Activated CD8-positive, alpha-beta memory T cell treated with anti-CD3 and anti-CD28 coated beads for 1 hour (primary cell): ENCODE measurements at places on chromosomes 6 and 20.

GRCh38 chr6:112031960-112032359, 21.9 kb upstream of the CCN6 start:
- DNase-seq: no peak

GRCh38 chr6:94468830-94469229, 1049.5 kb upstream of the EPHA7 start:
- no peak for DNase-seq

DNA sequence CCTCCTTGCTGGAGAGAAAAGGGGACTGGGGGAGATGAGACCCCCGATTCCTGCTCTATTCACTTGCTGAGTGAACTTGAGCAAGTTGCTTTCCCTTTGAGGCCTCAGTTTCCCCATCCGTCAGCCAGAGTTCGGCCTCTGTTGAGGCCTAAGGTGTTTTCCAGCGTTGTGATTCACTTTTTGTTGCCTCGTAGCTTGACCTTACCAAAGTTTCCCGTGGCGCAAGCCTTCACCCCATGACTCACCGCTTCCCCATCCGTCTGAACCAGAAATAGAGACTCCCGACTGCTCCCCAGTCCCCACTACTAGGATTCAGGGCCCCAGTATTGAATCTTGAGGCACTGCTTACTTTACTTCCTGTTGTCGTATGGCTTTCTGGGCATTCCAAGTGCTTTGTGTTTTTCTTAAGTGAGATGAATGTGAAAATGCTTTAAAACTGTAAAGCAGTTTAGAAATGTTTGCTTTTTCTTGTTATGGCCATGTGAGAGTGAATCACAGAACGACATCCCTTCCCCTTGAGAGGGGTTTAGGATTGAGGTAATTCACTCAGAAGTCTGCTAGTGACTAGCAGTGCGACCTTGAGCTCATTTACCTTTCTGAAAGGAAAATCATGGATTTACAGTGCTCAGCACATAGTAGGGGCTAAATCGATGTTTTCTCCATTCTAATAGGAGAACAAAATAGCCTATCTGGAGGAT, 1.2 kb downstream of the CHMP4B start:
- DNase-seq: no peak

DNA sequence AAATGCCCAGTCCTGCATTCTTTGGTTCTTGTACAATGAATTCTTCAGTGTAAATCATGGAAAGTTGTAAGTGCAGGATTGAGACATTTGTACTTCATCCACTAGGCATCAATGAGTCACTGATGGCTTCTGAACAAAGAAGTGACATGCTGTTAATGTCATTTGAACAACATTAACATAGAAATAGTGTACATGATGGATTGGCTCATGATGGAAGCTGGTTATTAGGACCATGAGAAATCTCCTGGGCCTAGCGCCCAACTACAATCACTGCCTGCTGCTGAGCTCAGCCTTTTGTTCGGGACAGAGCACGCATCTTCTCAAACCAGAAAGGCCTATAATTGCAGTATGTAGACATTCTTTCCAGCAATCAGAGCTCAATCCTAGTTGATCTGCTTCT, 316.8 kb upstream of the TSHZ2 start:
- no peak for DNase-seq

- no peak for DNase-seq
Observed at GRCh38 chr20:7765221-7765620, 175.0 kb downstream of the HAO1 start.

GRCh38 chr20:7505152-7505834, 435.0 kb downstream of the HAO1 start:
- no peak for DNase-seq

- no peak for DNase-seq
Observed at GRCh38 chr20:12086359-12086758, 168.7 kb downstream of the BTBD3 start.

GRCh38 chr6:91082311-91082832, 495.5 kb upstream of the MAP3K7 start:
- no peak for DNase-seq

DNA sequence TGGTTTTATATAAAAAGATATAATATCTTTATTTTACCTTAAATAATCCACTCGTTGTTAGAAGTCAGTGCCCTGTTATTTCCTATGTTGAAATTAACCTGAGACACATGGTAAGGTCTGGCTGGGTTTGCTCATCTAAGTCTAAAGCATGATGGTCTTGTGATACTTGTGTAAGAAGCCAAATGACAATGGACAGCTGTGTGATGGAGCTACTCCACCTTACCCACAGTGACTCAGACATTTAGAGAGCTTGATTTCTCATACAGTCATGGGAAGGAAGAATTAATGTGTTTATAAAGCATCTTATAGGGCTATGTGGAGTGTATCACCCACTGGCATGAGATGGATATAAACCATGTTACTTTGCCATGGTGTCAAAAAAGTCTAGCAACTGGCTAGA, 11.7 kb downstream of the CTCFL start:
- no peak for DNase-seq

- DNase-seq: no peak
Observed at GRCh38 chr6:24321538-24322162, 36.2 kb downstream of the DCDC2 start.

GRCh38 chr20:60137657-60138245, 179.5 kb downstream of the CDH26 start:
- DNase-seq: no peak
